ENCODE measurements at places on chromosomes 12 and 14. TPM values are rescaled to one million over a fixed set of nuclear protein-coding genes. Genes with fewer than 3 reads are reported as not detected.

GRCh38 chr12:110109037-110109836 is 14.9 kb upstream of the IFT81 start:
- H3K27ac ChIP-seq: peak overlapping the region; percentile 84
- no peaks in the 10 kb centered on the region for H3K36me3 ChIP-seq
- no peaks in the 10 kb centered on the region for H3K27me3 ChIP-seq

DNA sequence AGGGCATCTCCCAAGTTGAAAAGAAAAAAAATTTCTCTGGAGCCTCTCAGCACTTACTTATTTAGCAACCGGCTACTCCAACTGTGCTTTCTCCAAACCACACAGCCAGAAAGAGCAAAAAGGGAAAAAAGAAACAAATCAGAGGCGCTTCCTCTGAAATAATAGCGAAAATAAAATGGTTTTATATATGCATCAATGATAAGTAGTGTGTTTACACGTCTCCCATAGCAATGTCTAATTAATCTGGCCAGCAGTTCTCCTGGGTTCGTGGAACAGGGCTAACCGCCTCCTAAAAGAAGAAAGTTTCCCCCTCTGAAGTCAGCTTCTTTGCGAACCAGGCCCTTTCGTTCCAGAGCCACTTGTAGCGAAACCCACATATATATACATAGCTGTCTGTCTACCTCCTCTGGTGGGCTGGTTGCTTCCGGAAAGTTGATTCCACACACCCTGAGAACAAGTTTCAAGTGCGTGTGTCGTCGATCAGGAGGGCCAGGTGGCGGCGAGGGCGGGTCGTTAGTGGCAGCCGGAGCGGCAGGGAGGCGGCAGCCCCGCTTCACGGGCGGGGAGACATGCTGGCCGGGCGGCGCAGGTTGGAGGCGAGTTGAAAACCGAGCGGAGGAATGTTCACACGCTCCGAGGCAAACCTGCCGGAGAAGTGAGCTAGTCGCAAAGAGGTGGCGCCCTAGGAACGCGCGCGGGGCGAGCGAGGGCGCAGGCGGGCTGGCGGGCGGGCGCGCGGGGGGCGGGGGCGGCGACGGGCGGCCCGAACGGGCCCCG is 2.7 kb downstream of the PTHLH start:
- no peaks in the 10 kb centered on the region for H3K27me3 ChIP-seq
- DNase-seq: no peak
- peak overlapping the region; percentile 98 for H3K27ac ChIP-seq
- no peaks in the 10 kb centered on the region for H3K36me3 ChIP-seq

GRCh38 chr14:24678801-24679247 is 44.8 kb upstream of the GZMB start:
- no peaks in the 10 kb centered on the region for H3K4me1 ChIP-seq
- peak overlapping the region; percentile 32 for H3K4me3 ChIP-seq
- H3K36me3 ChIP-seq: no peaks in the 10 kb centered on the region
- no peak overlapping the region for H3K27ac ChIP-seq
- peaks cover 7% of the 10 kb centered on the region for H3K27me3 ChIP-seq

DNA sequence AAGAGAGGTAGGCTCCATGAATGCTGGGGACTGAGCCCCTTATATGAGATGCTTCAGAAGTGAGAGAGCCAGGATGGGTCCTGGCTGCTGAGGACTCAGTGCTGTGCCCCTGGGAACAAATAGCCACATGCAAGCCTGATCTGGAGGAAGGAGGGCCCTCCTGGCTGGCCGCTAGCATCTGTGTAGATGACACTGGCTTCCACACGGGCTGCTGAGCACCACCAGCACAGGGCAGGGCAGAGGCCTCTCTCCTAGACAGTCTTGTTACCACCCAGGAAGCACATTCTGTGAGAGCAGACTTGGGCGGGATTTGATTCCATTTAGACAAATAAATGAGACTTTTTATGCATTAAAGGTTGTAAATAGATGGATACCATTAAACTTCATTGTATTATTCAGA is 48.0 kb downstream of the ZNF664 start:
- H3K36me3 ChIP-seq: peaks cover 2% of the 10 kb centered on the region
- no peak for DNase-seq
- H3K4me3 ChIP-seq: no peak overlapping the region
- H3K27me3 ChIP-seq: no peaks in the 10 kb centered on the region
- peak overlapping the region; percentile 20 for H3K27ac ChIP-seq
- H3K4me1 ChIP-seq: 0 out of 2 replicates have a peak, but pooled peaks cover under 1% of the 10 kb centered on the region

GRCh38 chr14:35122696-35123387 is 490 bp downstream of the PRORP start:
- no peaks in the 10 kb centered on the region for H3K27me3 ChIP-seq
- H3K36me3 ChIP-seq: peaks cover 11% of the 10 kb centered on the region
- H3K4me1 ChIP-seq: peaks cover 12% of the 10 kb centered on the region
- DNase-seq: peak; percentile 10

DNA sequence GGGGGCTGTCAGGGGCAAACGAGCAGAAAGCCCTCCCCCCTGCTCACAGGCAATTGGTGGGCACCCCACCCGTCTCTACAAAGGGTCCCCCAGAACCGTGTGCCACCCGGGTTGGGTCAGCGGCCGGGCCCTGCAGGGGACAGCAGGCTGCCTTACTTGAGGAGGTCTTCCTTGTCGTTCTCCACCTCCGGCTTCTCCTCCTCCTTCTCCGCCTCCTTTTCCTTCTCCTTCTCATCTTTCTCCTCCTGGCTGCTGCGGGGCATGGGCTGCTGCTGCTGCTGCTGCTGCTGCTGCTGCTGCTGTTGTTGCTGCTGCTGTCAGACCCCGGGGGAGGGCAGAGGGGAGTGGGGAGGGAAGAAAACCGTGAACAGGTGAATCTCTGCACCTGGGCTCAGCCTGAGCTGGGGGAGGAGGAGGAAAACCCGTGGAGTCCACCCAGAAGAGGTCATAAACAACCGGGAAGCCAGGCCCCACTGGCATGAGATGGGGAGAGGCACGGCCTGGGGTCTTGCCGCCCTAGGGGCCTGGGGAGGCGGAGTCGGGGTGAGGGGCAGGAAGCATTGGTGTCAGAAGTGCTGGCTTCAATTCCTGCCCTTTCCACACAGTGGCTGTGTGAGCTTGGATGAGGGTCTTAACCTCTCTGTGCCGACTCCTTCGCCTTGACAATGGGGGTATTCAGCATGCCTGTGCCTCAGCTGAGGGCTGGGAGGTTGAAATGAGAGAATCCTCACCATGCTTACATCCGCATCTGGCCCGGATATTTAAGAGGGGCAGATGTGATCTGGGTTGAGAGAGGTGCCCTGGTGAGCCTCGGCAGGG is 107.6 kb downstream of the RFLNA start:
- H3K4me1 ChIP-seq: no peaks in the 10 kb centered on the region
- H3K27me3 ChIP-seq: no peaks in the 10 kb centered on the region
- DNase-seq: no peak
- H3K27ac ChIP-seq: no peak overlapping the region

GRCh38 chr12:67367843-67368242 is 98.7 kb downstream of the CAND1 start:
- no peak overlapping the region for H3K4me3 ChIP-seq
- no peaks in the 10 kb centered on the region for H3K27me3 ChIP-seq
- no peak for DNase-seq
- no peaks in the 10 kb centered on the region for H3K4me1 ChIP-seq
- no peaks in the 10 kb centered on the region for H3K36me3 ChIP-seq

- no peak for DNase-seq
- H3K27me3 ChIP-seq: no peaks in the 10 kb centered on the region
- no peak overlapping the region for H3K27ac ChIP-seq
- no peak overlapping the region for H3K4me3 ChIP-seq
- H3K4me1 ChIP-seq: no peaks in the 10 kb centered on the region
These were observed 147.3 kb downstream of the RBM19 start for GRCh38 chr12:113818833-113819232.

DNA sequence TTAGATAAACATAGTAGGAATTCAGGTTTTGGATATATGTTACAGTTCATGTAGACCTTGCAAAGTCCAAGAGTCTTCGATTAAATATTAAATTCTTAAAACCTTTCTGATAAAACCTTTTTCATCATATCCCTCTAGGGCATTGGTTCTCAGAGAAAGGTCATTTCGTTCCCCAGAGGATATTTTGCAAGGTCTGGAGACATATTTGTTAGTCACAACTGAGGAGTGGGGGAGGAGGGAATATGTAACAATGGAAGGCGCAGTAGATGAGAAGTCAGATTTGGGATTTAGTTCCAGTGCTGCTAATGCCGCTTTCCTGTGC is 5.3 kb downstream of the TMEM253 start:
- H3K4me1 ChIP-seq: peaks cover 29% of the 10 kb centered on the region
- no peaks in the 10 kb centered on the region for H3K36me3 ChIP-seq
- H3K4me3 ChIP-seq: no peak overlapping the region
- H3K27ac ChIP-seq: peak overlapping the region; percentile 40
- DNase-seq: no peak
- H3K27me3 ChIP-seq: no peaks in the 10 kb centered on the region

DNA sequence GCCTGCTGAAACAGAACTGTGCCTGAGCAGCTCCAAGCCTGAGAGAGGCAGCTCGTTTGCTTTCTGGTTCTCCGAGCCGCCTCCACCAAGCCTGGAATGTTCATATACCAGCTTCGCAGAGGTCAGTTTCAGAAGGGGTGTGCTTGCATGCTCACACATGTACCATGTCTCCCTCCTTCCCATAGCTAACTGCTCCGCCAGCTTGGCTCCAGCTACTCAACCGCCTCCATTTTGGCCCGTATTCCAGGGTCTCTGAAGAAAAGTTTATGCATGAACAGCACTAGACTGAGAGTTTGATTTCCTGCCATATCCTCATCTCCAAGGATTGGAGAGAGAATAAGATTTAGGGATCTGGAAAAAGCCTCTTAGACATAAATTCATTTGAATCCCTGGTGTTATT is 103.7 kb downstream of the SMOC1 start:
- H3K4me3 ChIP-seq: no peak overlapping the region
- H3K4me1 ChIP-seq: no peaks in the 10 kb centered on the region
- no peaks in the 10 kb centered on the region for H3K27me3 ChIP-seq
- no peak for DNase-seq
- H3K27ac ChIP-seq: no peak overlapping the region

DNA sequence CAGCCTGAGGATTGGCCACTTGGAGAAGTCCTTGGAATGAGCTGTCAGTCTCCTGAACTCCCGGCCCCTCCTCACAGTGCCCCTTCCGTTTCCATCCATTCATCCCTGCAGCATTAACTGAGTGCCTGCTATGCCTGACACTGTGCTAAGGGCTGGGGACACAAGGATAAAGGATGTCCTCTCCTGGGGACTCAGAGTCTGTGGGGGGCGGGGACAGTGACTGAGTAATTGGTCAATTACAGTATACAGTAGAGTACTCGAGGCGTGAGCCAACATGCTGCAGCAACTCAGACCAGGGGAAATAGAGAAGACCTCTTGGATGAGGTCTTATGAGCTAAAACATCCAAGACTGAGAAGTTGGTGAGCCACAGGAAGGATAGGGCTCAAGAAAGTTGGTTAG is 43.4 kb upstream of the PWP1 start:
- peaks cover 13% of the 10 kb centered on the region for H3K4me1 ChIP-seq
- no peak for DNase-seq
- H3K27ac ChIP-seq: no peak overlapping the region
- H3K4me3 ChIP-seq: no peak overlapping the region

DNA sequence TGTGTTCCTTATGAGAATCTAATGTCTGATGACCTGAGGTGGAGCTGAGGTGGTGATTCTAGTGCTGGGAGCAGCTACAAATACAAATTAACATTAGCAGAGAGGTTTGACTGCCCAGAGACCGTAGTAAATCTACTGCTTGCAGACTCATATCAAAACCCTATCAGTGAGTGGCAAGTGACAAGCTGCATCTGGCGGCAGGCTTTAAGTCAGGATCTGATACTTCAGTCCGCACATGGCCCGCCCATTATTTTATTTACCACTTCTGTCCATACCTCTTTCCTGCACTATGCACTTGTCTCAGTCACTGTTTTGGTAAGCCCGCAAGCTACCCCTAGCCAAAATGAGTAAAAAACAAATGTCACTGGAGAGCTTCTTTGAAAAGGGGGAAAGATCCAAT is 11.4 kb downstream of the CEP128 start:
- no peak overlapping the region for H3K27ac ChIP-seq
- H3K4me3 ChIP-seq: no peak overlapping the region
- no peaks in the 10 kb centered on the region for H3K27me3 ChIP-seq
- DNase-seq: no peak
- peaks cover 3% of the 10 kb centered on the region for H3K4me1 ChIP-seq

- H3K4me3 ChIP-seq: no peak overlapping the region
- no peaks in the 10 kb centered on the region for H3K36me3 ChIP-seq
- H3K27ac ChIP-seq: no peak overlapping the region
- no peak for DNase-seq
- no peaks in the 10 kb centered on the region for H3K4me1 ChIP-seq
These were observed 1.4 kb upstream of the APOBEC1 start for GRCh38 chr12:7667125-7667524.

DNA sequence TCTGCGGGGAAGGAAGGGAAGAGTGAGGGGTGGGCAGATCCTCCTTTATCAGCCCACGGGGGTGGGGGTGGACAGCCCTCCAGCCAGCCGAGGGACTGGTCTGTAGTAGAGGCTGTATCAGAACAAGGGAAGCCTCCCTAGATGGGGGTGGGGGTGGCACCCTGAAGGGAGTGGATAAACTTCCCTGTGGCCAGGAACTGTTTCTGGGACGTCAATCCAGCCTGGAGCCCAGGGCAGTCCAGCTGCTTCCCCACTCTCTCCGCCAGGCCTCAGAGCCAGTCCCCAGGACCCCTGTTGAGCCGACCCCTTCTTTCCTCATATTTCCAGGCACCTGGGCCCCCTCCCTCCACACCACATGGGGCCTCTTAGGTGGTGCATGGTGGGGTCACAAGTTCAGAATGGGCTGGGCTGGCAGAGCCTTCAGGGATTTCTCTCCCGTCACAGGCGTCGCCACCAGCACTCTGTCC is 6.7 kb downstream of the PLD4 start:
- no peaks in the 10 kb centered on the region for H3K27me3 ChIP-seq
- no peaks in the 10 kb centered on the region for H3K4me1 ChIP-seq
- no peak for DNase-seq
- H3K4me3 ChIP-seq: no peak overlapping the region
- no peak overlapping the region for H3K27ac ChIP-seq

DNA sequence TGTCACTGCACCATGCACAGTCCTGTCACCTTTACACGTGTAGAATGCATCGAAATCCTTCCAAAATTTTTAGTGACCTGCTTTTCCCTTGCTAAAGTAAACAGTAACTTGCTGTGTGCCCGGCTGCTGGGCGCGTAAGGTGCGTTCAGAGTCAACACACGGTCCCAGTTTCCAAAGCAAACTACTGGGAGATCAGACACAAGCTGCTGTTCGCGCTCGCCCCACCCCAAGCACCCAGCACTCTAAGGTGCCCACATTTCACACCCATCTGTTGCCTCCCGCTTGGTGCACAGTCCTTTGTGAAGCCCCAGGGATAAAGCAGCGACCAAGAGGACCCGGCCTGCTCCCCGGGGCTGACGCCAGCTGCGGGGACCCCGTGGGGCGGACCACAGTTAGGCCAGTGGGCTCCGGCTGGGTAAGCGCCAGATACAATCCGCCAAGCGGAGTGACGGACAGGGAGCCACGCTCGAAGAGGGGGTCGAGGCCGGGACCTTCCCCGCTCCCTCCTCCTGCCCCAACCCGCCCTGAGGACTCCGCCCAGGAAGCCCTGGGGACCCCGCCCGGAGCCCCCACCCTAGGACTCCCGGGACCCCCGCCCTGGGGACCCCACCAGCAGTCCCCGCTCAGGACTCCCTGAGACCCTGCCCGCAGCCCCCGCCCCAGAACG is 633 bp downstream of the STX2 start:
- no peaks in the 10 kb centered on the region for H3K36me3 ChIP-seq
- H3K27me3 ChIP-seq: no peaks in the 10 kb centered on the region
- peak overlapping the region; percentile 96 for H3K4me3 ChIP-seq

AGAP2 gene
- 3.9 TPM for polyA plus RNA-seq

HOXC6 gene
- polyA plus RNA-seq: 9.1 TPM

C14orf39 gene
- 0.13 TPM for polyA plus RNA-seq

ADCY4 gene
- polyA plus RNA-seq: 0.08 TPM

VDR gene
- polyA plus RNA-seq: 0.29 TPM

All from SK-N-SH (cell line).